ENCODE measurements at places on chromosomes 5 and 9.
A peak's percentile ranks its signal among the peaks of the same experiment; 100 is the strongest.

DNA sequence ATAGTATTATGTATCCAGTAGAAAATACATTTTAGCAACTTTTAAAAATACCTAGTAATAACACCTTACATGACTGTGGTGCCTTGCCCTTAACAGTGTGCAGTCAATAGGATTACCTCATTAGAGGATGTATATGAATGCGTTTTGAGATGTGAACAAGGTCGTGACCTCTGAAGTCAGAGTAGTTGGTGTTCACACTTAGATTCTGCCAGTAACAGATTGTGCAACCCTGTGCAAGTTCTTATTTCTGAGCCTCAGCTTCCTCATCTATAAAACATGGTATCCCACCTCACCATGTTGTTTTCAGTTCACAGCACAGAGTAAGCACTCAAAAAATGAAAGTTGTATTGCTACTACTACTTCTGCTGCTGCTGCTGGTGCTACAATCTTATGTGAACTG, 347.3 kb downstream of the KDM4C start:
- no peak overlapping the region for H3K4me3 ChIP-seq
- no peaks in the 10 kb centered on the region for H3K4me1 ChIP-seq
- H3K27me3 ChIP-seq = no peaks in the 10 kb centered on the region
- peaks cover 32% of the 10 kb centered on the region for H3K36me3 ChIP-seq
- no peak overlapping the region for H3K27ac ChIP-seq
- no peak for DNase-seq

DNA sequence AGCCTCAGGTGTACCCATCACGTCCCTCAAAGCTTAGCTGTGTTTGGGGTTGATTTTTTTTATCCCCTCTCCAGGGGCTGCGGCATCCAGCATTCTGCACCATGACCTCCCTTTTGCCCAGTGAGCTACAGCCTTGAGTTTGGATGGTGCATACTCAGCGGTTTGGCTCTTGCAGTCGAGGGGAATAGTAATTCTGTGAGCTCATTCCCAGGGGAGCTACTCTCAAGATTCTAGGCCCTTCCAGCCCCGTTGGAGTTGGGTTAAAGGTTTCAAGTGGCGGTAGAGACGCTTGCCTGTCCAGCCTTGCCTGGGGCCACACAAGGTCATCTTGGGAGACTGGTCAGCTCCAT, 102.2 kb upstream of the SPRY4 start:
- no peaks in the 10 kb centered on the region for H3K4me1 ChIP-seq
- H3K27me3 ChIP-seq = no peaks in the 10 kb centered on the region
- H3K4me3 ChIP-seq = no peak overlapping the region
- H3K27ac ChIP-seq = no peak overlapping the region

- H3K4me1 ChIP-seq = peaks cover 50% of the 10 kb centered on the region
- H3K27me3 ChIP-seq = no peaks in the 10 kb centered on the region
- no peaks in the 10 kb centered on the region for H3K36me3 ChIP-seq
- no peak for DNase-seq
These were observed 12.2 kb upstream of the ALDH1B1 start for GRCh38 chr9:38380230-38380871.

DNA sequence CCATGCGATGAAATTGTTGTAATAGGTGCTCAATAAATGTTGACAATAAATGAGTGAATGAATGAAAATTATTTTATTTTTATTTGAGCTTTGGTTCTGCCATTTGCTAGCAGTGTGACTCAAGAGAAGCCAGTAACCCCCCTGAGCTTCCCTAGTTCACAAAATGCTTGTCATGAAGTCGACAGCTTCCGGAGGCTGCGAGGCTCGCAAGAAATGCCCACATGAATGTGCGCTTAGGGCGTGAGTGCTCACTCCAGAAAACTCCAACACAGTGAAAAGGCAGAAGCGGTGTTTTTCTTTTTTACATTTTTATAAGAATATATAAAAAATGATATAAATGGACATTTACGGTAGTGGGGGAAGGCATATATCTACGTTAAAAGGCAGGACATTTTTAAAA, 26.5 kb downstream of the CDKN2A start:
- H3K36me3 ChIP-seq = no peaks in the 10 kb centered on the region
- H3K4me1 ChIP-seq = no peaks in the 10 kb centered on the region
- H3K27me3 ChIP-seq = peaks cover 97% of the 10 kb centered on the region
- no peak overlapping the region for H3K4me3 ChIP-seq

GRCh38 chr5:167872791-167873190, 418.7 kb upstream of the WWC1 start:
- no peak overlapping the region for H3K4me3 ChIP-seq
- H3K27me3 ChIP-seq = no peaks in the 10 kb centered on the region
- no peaks in the 10 kb centered on the region for H3K4me1 ChIP-seq
- DNase-seq = no peak

DNA sequence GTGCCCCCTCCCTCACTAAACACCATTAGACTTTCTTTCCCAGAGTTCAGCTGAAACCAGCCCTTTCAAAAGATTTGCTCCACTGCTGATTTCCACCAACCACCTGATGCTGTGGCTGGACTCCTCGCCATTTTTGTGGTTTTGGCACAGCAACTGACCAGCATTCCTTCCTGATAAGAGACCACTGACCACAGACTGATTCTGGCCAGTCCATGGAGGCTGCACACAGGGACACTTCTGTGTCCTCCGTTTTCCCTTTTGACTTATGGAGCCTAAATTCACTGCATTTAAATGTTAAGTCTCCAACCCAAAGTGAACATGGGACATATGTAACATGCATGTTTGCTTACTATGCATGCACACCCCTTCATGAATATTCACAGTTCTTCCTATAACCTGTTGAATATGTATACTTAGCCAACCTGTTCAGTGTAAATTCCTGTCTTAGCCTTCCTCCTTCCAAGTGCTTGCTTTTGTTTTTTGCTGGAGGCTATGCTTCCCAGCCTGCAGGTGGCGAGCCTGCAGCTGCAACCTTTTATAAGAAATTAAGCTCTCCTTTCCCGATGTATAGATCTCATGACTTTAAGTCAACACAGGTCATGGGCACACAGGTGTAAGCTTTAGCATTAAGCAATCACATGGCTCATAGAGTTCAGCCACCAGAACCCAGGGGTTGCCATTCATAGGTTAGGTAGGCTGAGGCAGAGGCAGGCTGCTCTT, 78.7 kb downstream of the ACTL7B start:
- DNase-seq = no peak
- H3K4me3 ChIP-seq = no peak overlapping the region
- no peaks in the 10 kb centered on the region for H3K36me3 ChIP-seq
- H3K4me1 ChIP-seq = no peaks in the 10 kb centered on the region
- H3K27ac ChIP-seq = no peak overlapping the region

GRCh38 chr5:151550146-151550545, 41.0 kb downstream of the FAT2 start:
- no peak overlapping the region for H3K4me3 ChIP-seq
- H3K27ac ChIP-seq = no peak overlapping the region
- H3K36me3 ChIP-seq = no peaks in the 10 kb centered on the region
- DNase-seq = no peak
- no peaks in the 10 kb centered on the region for H3K27me3 ChIP-seq

GRCh38 chr5:132237141-132237540, 9.5 kb upstream of the P4HA2 start:
- H3K27ac ChIP-seq = no peak overlapping the region
- no peak overlapping the region for H3K4me3 ChIP-seq
- peak; percentile 15 for DNase-seq
- H3K27me3 ChIP-seq = no peaks in the 10 kb centered on the region
- no peaks in the 10 kb centered on the region for H3K36me3 ChIP-seq
- no peaks in the 10 kb centered on the region for H3K4me1 ChIP-seq

- H3K4me3 ChIP-seq = no peak overlapping the region
- DNase-seq = no peak
- H3K27ac ChIP-seq = no peak overlapping the region
- no peaks in the 10 kb centered on the region for H3K27me3 ChIP-seq
- H3K4me1 ChIP-seq = no peaks in the 10 kb centered on the region
- H3K36me3 ChIP-seq = no peaks in the 10 kb centered on the region
These were observed 192.0 kb downstream of the MTRR start for GRCh38 chr5:8060953-8061429.

DNA sequence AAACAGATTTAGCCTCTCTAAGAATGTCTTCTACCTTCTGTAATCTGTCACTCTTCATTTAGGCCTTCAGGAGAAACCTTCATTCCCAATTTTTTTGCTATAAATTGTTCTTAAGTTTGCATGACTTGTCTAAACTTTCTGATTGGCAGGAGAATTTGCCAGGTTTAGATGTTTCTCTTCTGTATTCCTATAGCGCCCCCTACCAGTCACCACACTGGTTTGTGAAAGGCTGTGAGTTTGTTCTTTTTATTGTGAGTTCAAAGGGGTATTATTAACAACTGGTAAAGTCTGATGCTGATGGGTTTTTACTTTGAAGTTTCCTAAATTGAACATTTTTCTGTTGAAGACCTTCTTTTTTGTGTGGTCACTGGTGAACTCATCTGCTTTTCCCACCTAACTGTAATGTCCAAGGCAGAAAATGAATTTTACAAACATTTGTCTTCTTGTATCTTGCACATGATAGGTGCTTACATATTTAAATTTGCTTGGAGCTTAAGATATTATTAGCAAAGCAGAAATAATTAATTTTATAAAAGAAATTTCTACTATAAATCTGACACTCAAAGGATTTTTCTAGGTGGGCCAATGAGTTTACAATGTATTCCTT, 18.4 kb upstream of the F2RL2 start:
- H3K36me3 ChIP-seq = no peaks in the 10 kb centered on the region
- H3K27me3 ChIP-seq = no peaks in the 10 kb centered on the region
- peak; percentile 79 for DNase-seq
- no peak overlapping the region for H3K4me3 ChIP-seq

DNA sequence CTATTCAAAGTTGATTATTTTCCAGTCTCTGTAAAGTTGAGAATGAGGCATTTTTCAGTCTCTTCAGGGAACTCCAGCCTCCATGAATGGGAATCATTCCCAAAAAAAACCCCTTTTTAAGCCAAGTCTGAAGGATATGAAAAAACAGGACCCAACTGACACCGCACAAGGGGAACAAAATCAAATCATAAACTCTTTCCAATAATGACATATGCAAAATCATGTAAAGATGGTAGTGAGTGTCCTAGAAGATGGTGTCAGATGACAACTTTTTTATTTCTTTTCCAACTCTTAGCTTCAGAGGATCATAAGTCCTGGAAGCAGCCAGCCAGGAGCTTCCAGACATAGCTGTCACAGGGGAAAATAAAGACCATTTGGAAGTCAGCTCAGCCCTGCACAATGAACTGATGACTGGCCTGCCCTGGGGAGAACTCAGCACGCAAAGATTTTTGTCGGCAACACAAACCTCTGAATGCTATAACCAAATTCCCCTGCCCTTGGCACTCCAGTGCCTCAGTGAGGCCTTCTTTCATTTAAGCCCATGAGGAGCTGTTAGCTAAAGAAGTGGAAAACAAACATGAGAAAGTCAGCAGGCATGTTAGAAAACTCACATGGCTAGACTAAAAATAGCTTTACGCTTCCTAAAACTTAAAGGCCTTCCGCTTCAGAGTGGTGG, 85.4 kb downstream of the SLC1A3 start:
- no peak for DNase-seq
- H3K27ac ChIP-seq = peak overlapping the region; percentile 47
- no peak overlapping the region for H3K4me3 ChIP-seq

DNA sequence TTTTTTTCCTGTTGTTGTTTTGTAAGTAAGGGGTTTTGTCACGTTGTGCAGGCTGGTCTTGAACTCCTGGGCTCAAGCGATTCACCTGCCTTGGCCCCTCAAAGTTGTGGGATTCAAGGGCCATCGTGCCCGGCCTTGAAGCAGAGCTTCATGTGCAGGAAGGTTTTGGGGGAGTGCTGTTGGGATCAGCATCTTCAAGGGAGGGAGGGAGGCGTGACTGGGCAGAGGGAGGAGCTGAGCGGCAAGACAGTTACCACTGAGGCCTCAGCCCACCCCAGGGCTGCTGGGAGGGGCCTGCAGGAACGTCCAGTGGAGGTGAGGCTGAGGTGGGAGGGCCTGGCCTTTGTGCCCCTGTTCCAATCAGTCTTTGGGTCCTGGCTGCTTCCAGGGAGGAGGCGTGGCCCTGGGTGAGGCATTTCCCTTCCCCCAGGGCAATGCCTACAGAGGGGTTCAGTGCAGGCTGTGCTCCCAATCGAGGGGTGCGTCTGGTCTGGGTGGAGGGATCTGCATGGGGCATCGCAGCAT, 21.4 kb downstream of the OR2V1 start:
- peak; percentile 52 for DNase-seq
- H3K36me3 ChIP-seq = no peaks in the 10 kb centered on the region
- no peak overlapping the region for H3K27ac ChIP-seq
- H3K4me1 ChIP-seq = no peaks in the 10 kb centered on the region
- H3K4me3 ChIP-seq = no peak overlapping the region

DNA sequence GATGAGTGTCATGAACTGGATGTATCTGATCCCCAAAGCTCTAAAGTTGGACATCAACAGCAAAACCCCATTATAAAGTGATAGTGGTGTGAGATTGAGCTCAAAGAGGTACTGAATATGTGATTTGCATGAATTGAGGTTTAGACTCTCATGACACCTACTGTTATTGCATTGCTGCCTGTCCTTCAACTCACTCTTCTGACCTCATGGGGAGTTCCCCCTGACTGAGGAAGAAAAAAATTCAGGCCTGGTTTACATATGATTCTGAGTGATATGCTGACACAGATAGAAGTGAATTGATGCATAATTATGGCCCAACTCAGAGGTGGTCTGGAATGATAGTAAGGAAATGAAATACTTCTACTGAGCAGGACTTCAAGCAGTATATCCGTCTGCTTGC, 76.2 kb upstream of the CHD1 start:
- DNase-seq = no peak
- H3K4me3 ChIP-seq = no peak overlapping the region
- H3K36me3 ChIP-seq = no peaks in the 10 kb centered on the region

DNA sequence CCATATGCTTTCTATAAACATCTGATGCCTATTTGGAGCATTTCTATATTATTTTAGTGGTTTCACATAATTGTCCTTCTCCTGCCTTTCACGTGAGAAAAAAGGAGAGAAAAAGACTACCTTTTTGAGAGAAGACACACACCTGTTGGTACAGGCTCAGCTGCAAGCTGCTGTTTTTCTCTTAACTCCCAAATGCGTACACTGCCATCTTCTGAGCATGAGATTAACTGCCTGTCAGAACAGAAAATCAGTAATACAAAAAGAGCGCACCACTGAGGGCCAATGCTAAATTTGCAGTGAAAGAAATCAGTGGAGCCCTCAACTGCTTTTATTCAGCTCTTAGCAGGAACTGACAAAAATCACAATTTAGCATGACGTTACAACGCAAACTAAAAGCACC, 54.9 kb downstream of the WDR41 start:
- no peak overlapping the region for H3K27ac ChIP-seq
- DNase-seq = no peak
- H3K36me3 ChIP-seq = peaks cover 74% of the 10 kb centered on the region

DNA sequence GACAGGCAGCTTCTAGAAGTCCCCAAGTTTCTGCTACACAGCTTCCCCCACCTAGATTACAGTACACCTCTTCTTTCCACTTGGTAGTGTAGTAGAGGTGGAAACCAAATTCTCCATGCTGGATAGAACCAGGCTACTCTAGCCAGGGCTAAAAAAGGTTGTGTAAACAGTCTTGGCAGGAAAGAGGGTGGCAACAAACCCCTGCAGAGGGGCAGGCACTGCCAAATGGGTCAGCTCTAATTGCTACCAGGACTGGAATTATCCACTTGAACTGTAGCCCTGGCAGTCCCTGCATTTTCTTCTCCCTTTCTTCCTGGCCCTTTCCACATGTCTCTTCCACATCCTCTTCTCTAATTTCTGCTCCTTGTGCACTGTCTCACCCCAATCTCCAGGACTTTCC, 24.8 kb downstream of the RANBP3L start:
- H3K27me3 ChIP-seq = no peaks in the 10 kb centered on the region
- H3K4me1 ChIP-seq = no peaks in the 10 kb centered on the region
- no peak overlapping the region for H3K4me3 ChIP-seq
- no peaks in the 10 kb centered on the region for H3K36me3 ChIP-seq
- DNase-seq = no peak

Measured in tibial artery (tissue), 4 donors.